Neural progenitor cell (in vitro differentiated cells): ENCODE measurements at places on chromosomes 6 and 20. TPM values are rescaled to one million over a fixed set of nuclear protein-coding genes. Genes with fewer than 3 reads are reported as not detected.

GRCh38 chr6:7126754-7127153 is 19.0 kb downstream of the RREB1 start:
- DNase-seq, result no peak

- DNase-seq, result no peak
Measured at GRCh38 chr6:163738725-163739407, 324.3 kb downstream of the QKI start.

DNA sequence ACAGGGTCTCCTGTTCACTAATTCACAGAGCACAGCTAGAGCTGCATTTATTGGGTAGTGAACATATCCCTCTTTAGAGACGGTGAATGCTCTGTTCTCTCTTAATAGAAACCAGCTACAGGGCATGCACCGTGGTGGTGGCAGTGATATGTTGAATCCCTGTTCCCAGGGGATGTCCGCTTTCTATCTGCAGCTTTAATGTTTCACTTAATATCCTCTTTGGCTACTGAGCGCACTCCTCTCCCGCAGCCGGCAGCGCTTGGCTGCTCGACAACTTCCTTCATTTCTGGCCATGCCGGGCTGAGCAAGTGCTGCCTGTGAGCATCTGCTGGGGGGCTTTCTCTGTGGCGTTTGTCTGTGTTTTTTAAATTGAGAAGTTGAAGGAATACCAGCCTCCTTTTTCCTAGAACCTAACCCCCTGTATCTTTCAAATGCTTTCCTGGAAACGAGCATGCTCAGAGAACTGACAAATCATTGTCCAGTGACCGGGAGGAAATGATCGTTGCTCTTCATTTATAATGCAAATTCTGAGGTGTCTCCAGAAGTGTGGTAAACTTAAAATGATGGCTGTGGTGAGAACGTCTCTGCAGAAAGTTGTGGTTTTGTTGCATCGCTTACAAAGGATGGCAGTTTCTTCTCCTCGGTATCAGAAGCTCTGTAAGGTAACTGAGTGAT is 297.9 kb downstream of the UTRN start:
- peak; percentile 27 for DNase-seq

- DNase-seq, result peak; percentile 96
Measured at GRCh38 chr20:11890331-11891076, 27.2 kb upstream of the BTBD3 start.

- no peak for DNase-seq
Measured at GRCh38 chr6:38322138-38322537, 317.6 kb downstream of the BTBD9 start.

DNA sequence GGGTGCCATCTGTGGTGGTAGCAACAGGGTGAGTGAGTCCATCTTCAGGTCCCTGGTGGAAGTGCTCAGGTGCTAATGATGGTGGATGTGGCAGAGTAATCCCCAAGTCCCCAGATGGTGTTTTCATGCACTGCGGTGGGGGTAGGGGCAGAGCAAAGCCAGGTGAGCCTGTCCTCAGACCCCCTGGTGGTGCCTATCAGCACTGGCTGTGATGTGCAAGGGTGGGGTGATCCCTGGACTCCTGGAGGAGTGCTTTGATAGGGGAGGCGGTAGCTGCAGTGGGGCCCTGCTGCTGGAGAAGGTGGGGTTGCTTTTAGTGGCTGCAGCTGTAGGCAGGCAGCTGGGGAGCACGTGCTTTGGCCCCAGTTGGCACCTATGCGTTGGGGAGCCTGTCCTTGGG is 70.8 kb downstream of the CCDC170 start:
- DNase-seq, result no peak

DNA sequence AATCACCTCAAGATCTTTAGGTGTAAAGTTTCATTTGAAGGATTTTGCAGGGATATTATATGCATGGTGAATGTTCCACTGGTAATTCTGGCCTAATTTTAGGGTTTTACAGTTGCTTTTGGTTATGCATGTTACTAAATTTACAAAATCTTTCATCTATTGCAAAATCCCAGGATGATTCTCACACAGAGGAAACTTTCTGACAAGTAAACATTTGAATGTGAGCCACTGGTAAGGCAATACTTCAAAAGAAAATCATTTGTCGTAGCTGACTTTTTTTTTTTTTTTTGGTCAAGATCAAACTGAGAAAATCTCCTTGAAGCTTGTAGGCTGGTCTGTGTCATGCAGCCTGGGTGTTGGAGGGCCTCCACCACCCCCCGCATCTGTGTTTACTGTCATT is 141.9 kb upstream of the EXOC2 start:
- no peak for DNase-seq

DNA sequence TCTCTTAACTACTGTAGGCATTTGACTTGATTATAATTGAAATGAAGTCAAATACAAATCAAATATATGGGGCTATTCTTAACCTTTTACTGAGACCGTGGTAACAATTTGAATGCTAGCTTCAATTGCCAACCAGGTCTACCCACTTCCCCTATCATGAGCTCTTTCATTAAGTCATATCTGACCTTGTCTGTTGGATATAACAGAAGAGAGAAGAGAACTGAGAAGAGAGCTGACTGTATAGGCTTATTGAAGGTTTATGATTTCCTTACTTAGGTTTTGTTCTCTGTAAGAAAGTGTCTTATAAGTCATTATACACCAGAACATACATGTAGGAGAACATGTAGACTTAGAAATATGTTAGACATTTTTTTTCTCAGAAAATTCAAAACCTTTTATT is 549.4 kb downstream of the COL12A1 start:
- DNase-seq, result no peak

DNA sequence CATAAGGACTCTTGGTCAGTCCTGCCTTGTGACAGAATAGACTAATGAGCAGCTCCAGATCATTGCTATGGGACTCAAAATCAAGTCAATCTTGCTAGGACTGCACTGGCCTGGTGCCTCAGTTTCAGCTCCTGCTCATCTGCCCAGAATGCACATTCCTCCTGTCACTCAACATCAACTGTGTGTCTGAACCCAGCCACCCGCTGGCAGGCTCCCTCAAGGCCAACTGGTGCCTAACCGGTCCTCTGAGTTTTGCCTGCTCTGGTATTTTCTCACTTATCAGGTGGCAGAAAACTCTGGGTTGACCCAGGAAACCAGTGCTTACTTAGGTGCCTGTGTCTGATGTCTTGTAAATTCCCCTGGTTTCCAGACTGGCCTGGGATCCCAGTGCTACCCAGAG is 297.7 kb downstream of the DHX35 start:
- DNase-seq, result no peak

DNA sequence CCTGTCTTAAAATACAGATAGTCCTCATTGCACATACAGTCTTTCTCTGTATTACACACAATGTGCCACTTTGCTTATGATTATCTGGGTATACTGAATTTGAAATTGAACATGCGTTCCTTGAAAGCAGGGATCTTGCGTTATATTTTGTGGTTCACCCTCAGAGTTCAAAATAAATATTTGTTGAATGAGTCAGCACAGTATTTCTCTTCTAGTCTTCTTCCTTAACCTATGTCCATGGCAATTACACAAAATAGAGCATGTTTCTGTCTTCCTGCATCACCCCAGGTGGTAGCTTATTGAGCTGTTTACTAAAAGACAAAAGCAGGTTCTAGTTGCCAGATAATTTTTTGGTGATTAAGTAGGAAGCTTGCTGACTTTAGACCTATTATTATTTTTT is 272.9 kb upstream of the FERMT1 start:
- DNase-seq, result no peak

DNA sequence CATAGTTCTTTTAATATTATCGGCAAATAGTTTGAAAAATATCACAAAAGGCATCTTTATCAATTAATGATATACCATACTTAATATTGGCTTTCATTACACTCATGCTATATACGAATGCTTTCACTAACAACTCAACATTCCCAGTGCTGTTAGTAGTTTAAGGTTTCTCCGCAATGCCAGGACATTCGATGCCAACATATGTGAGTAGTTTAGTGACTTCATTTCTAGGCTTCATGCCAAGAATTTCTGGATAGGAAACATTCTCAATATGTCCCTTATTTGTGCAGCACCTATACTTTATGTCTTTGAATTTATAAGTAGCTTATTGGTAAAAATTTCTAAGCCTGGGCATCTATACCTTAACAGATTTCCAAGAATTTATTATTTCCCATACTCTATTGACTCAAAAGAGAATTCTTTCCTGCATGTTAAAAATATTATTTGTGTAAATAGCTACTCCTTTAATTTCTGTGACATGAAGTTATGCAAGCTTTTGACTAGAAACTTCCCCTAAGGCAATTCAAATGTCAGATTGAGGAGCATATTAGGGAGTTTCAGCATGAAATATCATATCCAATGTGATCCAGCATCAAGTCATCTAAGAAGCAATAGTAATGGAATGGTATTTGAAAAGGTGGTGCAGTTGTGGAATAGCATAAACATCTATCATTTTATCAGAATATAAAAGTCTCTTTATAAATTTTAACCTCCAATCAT is 236.0 kb upstream of the STXBP5 start:
- no peak for DNase-seq

DNA sequence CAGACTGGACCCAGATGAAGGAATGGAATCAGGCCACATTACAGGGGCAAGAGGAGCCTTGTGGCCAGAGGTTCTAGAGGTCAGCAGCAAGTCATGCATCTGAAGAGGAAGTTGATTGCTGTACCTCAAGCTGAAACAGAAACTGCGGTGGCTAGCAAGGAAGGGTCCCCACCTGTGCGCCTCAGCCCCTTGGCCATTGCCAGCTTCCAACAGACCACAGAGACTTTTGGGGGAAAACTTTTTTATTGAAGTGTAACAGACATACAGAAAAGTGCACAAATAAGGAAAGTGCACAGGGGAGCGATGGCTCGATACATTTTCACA is 26.8 kb upstream of the SLC9A8 start:
- no peak for DNase-seq

DNA sequence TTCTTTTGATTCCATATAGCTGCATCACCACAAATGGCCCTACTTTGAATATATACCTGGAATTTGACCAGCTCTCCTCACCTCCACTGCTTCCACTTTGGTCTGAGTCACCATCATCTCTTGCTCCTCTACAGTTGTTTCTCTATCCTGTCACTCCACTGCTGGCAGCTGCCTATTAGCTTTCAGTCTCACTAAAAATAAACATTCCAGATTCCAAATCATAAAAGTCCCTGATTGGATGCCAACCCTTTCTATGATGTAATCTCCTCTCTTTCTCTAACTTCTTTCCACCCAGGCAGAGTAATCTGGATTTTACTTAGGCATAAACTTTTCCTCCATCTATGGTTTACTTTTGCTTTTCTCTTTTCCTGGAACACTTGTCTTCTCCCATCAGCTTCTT is 49.1 kb downstream of the RFPL4B start:
- no peak for DNase-seq

DNA sequence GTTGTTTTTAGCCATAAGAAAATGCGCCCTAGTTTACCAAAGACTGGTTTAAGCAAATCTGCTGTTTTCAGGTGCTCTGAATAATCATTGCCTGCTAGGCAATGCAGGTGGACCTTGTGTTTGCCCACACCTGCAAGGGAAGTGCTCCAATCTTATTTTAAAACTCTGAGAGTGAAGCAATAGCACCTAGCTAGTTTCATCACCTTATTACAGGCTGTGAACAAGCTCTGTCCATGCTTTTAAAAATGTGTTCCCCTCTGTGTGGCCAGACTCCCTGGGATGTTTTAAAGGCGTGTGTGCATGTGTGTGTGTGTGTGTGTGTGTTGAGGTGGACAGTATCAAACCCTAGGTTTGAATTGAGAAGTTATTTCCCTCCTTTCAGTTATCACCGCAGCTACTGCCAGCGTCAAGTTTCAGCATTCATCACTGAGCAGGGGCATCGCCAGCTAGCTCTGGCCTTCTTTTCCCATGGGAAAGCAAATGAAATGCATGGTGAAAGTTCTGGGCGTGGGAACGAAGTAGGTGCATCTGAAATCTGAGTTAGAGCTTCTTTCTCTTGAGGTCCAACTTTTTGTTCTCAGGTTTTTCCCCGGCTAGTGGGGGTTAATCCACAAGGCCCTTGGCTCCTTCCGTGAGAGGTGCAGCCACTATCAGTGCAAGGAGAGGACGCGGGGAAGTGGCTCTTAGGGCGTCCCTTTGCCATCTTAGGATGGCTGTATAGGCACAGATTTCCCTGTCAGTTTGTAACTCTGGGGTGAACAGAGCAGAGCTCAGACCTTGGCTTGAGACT is 30.8 kb downstream of the DUSP22 start:
- DNase-seq, result no peak

DNA sequence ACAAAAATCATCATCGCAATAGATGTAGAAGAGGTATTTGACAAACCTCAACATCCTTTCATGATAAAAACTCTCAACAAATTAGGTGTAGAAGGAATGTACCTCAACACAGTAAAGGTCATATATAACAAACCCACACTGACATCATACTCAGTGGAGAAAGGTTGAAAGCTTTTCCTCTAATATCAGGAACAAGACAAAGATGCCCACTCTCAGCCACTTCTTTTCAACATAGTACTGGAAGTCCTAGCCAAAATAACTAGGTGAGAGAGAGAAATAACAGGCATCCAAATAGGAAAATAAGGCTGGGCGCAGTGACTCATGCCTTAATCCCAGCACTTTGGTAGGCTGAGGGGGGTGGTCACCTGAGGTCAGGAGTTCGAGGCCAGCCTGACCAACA is 95.8 kb downstream of the ZDHHC14 start:
- no peak for DNase-seq

DNA sequence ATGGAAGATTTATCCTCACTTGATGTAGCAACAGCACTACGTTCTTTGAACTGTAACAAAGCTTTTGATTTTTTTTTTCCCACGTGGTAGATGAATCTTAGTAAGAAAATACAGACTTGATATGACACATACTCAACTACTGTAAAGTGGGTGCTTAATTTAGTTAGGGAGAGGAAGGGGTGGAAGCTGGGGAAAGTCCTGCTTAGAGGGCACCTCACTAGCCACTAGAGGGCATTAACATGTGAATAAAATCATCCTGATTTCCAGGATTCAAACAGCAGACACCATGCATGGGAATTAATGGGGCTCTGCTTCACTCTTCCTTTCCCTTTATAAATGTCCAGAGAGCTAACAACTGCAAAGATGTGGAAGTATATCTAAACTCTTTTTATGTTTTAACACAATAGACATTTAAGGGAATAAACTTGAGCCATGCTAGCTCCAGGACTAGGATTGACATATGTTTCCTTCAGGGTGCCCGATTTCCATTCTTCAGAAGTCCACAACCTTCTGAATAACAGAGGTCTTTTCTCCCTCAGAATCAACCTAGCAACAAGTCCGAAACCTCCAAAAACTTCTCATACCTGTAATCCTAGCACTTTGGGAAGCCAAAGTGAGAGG is 250.1 kb downstream of the ATXN1 start:
- DNase-seq, result peak; percentile 57

Gene TGM2
- 0.22 and 0.28 TPM in 2 replicates for total RNA-seq

Gene PPP1R14C
- 0.06 and 0.26 TPM in 2 replicates for total RNA-seq

Gene CTAGE9
- total RNA-seq, result not detected in 2 replicates

Gene DAAM2
- total RNA-seq, result 2.1 and 3.2 TPM in 2 replicates

Gene MOG
- total RNA-seq, result not detected in 2 replicates

Gene SHLD1
- total RNA-seq, result 5.1 and 9.0 TPM in 2 replicates

Gene MUC21
- not detected in 2 replicates for total RNA-seq

Gene MPIG6B
- total RNA-seq, result not detected in 2 replicates
